Activated naive CD4-positive, alpha-beta T cell treated with anti-CD3 and anti-CD28 coated beads, Interleukin-2, amount 50 U/mL, for 16 hours (primary cell): ENCODE measurements at places on chromosomes 11 and 22.

GRCh38 chr11:108875134-108875533 lies 210.3 kb downstream of the DDX10 start:
- no peak for DNase-seq

GRCh38 chr11:109237636-109238035 lies 184.4 kb upstream of the C11orf87 start:
- DNase-seq, result no peak

GRCh38 chr22:27212617-27213177 lies 555.3 kb downstream of the MIAT start:
- no peak for DNase-seq

DNA sequence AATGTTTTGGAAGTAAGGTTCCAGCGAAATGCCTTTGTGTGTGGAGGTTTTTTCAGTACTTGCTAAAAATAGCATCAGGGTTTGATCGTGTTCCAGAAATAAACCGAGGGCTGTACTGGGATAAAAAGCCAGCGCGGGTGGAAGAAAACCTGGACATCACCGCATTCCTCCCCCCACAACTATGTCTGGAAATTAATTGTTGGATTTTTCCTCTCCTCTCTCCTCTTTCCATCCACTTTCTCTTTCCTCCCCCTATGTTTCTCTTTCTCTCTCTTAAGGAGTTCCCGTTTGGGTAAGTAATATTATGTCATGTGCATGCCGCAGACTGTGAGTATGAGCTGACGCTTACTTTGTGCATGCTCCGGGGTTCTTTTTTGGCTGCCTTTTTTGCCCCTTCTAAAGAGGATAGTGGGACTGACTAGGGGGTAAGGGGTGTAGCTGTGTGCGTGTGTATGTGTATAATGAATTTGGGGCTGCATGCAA lies 104.2 kb upstream of the HSD17B12 start:
- no peak for DNase-seq

DNA sequence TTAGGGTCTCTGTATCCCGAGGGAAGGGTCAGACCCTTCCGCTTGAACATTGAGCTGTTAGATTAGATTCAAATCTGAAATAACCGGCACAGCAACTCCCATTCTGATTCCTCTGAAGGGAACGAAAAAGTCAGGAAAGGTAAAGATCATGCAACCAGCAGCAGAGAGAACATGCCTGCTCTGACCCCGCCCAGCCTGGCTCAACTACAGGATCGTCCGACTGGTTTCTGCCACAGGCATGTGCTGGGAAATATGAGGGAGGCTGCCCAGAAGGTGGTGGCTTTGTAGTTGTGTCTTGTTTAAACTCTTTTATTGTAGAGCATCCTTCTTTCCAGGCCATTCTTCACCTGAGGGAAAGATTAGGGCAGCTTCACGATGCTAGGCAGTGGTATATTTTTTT lies 5.0 kb upstream of the MTNR1B start:
- no peak for DNase-seq

- DNase-seq, result no peak
These were observed 13.8 kb upstream of the POGLUT3 start for GRCh38 chr11:108511851-108512474.

DNA sequence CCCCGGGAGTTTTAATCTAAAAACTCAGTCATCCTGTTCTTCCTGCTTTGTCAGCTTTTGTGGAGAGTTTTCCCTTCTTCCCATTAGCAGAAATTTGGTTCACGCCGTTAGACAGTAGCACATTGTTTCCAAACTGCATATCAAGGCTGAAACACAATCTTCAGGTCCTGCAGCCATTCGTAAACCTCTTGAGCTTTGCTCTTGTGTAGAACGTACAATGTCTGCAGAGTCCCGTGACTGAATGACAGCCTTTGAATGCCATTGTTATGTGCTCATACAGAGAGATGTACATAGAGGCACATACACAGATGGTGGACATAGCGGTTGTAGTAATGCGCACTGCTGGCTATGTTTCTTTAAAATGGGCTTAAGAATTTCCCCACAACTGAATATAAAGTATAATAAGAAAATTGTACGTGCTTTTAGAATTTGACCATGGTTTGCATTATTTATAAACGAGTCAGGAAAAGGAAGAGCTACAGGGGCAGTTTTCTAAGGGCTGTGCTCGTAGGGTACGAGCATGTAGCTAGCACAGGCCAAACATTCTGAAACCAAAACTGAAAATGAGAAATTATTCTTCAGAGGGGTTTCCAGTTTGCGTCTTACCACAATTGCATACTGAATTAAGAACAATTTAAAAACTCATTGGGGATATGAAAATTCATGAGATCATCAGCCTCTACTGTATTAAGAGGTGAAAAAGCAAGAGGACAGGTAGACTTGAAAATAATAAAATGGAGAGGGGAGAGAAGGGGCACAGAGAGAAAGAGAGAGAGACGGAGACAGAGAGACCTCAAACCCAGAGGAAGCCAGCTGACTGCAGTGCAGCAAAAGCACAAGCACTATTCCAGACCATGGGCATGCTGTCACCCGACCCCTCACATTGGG lies 310.1 kb downstream of the CADM1 start:
- DNase-seq, result no peak

DNA sequence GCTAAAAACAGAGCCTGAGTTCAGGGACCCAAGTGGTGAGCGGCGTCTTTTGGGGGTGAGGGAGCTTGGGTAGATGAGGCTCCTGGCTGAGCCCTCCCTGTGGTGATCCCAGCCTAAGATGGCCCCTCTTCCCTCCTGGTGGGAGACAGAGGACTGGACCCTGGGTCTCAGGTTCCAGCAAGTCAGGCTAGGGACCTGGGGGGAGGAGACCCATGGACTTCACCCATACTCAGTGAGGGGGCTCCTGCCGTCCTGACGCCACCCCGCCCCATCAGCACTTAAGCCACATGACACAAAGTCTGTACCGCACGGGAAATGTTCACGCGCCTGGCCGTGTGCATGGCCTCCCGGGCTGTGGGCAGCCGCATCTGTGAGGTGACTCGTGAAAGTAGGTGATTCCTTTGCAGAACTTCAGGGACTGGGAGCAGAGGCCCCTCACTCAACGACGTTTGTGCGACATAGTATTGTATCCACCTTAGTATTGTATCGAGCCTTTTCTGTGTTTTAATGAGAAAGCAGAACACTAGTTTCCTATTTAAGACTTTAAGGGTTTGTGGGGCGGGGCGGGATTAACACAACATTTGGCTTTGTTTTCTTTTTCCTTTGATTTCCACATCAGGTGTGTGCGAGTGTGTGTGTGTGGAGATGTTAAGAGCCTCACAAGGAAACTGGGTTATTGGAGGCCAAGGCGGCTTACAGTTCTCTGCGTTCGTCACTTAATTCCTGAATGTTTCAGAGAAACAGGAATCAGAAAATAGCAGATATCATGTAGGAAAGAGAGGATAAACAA lies 18.4 kb upstream of the TMEM191C start:
- DNase-seq, result peak; percentile 8

GRCh38 chr22:47045691-47046410 lies 283.4 kb downstream of the TBC1D22A start:
- DNase-seq, result no peak

- no peak for DNase-seq
These were observed 261.4 kb downstream of the TBC1D22A start for GRCh38 chr22:47023871-47024270.

GRCh38 chr22:30858976-30859713 lies 109.4 kb downstream of the MORC2 start:
- DNase-seq, result no peak

- DNase-seq, result no peak
These were observed 4.6 kb downstream of the GNB1L start for GRCh38 chr22:19849835-19850762.

- DNase-seq, result no peak
These were observed 12.2 kb downstream of the MRGPRF start for GRCh38 chr11:69000831-69001242.

DNA sequence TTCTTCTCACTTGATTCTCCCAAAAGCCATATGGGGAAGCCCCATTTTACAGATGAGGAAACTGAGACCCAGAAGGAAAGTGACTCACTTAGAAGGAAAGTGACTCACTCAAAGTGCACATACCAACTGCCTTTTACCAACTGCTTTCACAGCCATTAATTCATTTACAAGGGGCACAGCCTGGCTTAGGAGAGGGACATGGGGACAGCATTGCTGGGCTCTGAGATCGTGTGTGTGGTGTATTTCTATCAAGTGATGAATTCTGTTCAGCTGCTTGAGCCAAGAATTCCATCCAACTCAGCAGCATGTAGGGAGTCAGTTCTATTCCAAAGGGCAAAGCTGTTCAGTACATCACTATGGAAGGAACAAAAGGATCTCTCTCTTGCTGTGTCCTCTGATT lies 23.5 kb upstream of the PAK1 start:
- DNase-seq, result no peak

DNA sequence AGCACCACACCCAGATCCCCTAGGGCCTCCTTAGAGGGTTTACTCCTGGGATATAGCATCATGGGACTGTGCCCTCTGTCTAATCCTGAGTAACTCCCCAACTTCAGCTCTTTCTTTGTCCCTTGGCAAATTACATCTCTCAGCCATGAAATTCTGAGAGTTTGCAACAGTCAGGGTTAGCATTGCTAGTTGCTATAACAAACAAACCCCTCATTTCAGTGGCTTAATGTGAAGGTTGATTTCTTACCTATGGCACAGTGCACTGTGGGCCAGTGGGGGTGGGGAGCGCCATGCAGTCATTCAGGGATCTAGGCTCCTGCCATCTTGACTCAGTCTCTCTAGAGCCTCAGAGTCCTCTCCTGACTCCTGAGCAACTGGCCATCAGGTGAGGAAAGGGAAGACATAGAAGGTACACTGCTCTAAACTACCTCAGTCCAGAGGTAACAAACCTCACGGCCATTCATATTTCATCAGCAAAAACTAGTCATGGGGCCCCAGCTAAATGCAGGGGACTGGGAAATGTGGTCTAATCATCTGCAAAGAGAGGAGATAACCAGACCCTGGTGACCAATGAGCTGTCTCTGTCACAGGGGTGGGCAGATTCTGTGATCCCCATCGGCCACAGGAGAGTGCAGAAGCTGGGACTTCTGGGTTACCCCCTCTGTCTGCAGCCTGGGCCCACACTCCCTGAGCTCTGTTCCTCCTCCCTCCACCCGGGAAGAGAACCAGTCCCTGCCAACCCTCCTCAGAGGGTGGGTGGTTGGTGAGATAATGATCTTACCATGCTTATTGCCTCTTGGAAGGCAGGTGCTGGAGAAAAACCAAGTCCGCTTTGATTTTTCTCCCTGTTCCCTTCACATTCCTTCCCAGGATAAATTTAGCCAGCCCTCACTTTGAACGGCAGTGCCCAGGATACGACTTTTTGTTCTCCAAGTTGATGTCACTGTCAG lies 17.5 kb downstream of the PRG3 start:
- no peak for DNase-seq

DNA sequence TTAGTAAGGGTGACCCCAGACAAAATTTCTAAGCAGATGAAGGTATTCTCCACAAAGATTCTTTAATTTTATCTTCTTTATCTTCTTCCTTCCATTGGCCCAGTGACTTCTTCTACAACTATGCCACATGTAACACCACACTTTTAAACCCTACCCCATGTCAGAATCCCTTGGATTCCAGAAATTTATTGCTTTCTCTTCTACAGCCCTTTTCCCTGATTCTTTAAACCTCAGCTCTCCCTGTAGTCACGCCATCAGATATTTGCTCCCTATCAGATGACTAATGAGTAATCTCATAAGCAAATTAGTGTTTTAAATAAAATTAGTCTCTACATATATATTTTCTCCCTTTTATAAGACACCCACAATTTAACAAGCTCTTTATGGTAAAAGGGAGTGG lies 423.4 kb upstream of the CHORDC1 start:
- DNase-seq, result no peak

DNA sequence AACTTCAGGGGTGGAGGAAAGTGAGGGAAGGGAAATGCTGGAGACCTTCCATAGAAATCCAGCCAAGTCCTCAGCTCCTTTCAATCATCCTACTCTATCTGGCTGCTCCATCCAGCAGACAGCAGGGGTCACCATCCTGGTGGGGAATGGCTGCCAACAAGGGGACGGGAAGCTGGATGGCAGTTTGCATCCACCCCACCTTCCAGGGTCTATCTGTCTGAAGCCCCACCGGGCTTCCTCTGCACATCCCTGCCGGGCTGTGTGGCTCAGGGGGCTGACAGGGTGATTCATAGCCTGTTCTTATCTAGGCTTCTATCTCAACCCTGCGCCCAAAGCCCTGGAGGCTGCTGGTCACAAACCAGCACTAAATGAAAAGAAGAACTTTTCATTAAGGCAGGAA lies 1.1 kb downstream of the SYTL2 start:
- DNase-seq, result peak; percentile 14

- peak; percentile 78 for DNase-seq
These were observed 29.4 kb downstream of the GUCD1 start for GRCh38 chr22:24525416-24526037.

GRCh38 chr11:3003396-3004231 lies 11.5 kb upstream of the NAP1L4 start:
- no peak for DNase-seq

- DNase-seq, result no peak
These were observed 210.7 kb downstream of the METTL15 start for GRCh38 chr11:28318871-28319270.

DNA sequence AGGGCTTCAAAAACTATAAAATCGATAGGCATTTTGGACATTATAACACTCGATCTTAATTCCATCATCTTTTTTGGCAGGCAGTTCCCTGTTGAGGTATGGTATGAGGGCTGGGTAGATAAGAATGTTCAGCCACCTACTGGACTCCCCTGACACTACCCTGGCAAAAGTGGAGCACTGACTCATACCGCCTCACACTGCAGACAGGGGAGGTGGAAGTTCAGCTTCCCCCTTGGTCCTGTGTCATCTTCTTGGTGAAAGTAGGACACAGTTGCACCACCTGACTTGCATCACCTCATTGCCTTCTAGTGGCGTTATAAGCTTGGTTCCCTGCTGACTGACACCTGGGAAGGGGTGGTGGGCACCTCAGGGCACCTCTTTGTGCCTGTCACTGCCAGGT lies 30.4 kb downstream of the PAAF1 start:
- DNase-seq, result no peak
